ENCODE measurements at places on chromosomes 2 and 18. TPM values are rescaled to one million over a fixed set of nuclear protein-coding genes. Genes with fewer than 3 reads are reported as not detected.

CAVIN2 gene
- polyA plus RNA-seq: 13.8 TPM

ZNF385B gene
- polyA plus RNA-seq: not detected

RNF144A gene
- polyA plus RNA-seq: 4.4 TPM

NEMP2 gene
- polyA plus RNA-seq: 7.1 TPM

G6PC2 gene
- not detected for polyA plus RNA-seq

CRYGD gene
- polyA plus RNA-seq: not detected

BOLA3 gene
- 145 TPM for polyA plus RNA-seq

PTH2R gene
- not detected for polyA plus RNA-seq

ALS2 gene
- 14.3 TPM for polyA plus RNA-seq

KLHL30 gene
- polyA plus RNA-seq: 0.03 TPM

CSRNP3 gene
- polyA plus RNA-seq: 0.05 TPM

BOLL gene
- polyA plus RNA-seq: not detected

EVX2 gene
- not detected for polyA plus RNA-seq

RAB6D gene
- 0.07 TPM for polyA plus RNA-seq

MC2R gene
- not detected for polyA plus RNA-seq

PSD4 gene
- 21.1 TPM for polyA plus RNA-seq

CRACDL gene
- polyA plus RNA-seq: 0.51 TPM

LIMS3 gene
- polyA plus RNA-seq: not detected

OSGEPL1 gene
- 8.6 TPM for polyA plus RNA-seq

GREB1L gene
- 1.1 TPM for polyA plus RNA-seq

FTCDNL1 gene
- polyA plus RNA-seq: 2.1 TPM

DNAH6 gene
- 0.13 TPM for polyA plus RNA-seq

RTP5 gene
- polyA plus RNA-seq: not detected

SPHKAP gene
- polyA plus RNA-seq: not detected

NAGK gene
- polyA plus RNA-seq: 119 TPM

EEF1B2 gene
- 1,005 TPM for polyA plus RNA-seq

ADAM23 gene
- 9.1 TPM for polyA plus RNA-seq

ZBTB7C gene
- polyA plus RNA-seq: 0.10 TPM
